ENCODE measurements at places on chromosomes 6 and 20.

- peak; percentile 43 for DNase-seq
Observed at GRCh38 chr6:122717350-122717749, 62.2 kb upstream of the FABP7 start.

DNA sequence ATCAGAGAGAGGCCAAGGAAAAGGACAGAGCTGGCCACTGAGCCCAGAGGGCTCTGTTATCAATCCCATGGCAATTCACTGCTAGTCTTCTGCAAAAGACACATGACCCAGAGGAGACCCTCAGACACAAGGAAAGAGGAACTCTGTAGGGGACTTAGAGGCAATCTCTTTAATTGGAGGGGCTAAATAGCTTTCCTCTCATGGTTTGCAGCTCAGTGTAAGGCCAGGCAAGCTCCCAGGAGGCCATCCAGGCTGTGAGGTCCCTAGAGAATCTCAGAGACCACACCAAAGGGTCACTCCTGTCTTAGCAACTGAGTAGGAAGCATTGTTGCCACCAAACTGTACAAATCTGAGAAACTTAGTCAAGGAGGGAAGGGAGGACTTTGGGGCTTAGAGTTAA lies 10.0 kb upstream of the HLA-DOA start:
- no peak for DNase-seq

- no peak for DNase-seq
Observed at GRCh38 chr20:17752459-17752858, 52.7 kb downstream of the BANF2 start.

DNA sequence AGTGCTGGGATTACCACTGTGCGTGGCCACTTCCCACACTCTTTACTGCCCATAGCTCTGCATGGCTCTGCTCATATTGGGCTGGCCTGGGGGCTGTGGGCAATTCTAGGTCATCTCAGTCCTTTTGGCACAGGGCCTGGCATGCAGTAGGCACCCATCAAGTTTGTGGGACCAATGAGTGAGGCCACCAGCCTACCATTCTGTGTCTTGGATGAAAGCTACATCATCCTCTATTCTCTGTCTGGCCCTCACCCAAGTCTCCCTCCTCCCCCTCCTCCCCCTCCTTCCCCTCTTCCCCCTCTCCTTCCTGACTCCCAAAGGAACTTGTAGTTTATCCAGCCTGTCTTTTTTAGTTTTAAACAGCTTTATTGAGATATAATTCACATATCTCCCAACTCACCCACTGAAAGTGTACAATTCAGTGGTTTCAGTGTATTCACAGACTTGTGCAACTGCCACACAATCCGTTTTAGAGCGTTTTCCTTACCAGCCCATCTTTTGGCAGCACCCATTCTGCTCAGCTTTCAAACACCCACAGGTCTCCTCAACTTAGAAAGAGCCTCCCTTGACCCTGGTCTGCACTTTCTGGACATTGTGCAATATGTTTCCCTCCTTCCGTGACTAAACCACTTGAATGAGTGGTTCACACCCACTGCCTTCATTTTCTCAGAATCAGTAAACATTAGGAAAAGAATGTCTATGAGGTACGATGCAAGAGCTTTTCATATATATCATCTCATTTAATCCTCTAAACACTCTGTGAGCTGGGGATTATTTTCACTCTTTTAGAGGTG lies 21.5 kb upstream of the MRPS18A start:
- peak; percentile 87 for DNase-seq

- DNase-seq: no peak
Observed at GRCh38 chr20:37735541-37735940, 41.7 kb downstream of the CTNNBL1 start.

DNA sequence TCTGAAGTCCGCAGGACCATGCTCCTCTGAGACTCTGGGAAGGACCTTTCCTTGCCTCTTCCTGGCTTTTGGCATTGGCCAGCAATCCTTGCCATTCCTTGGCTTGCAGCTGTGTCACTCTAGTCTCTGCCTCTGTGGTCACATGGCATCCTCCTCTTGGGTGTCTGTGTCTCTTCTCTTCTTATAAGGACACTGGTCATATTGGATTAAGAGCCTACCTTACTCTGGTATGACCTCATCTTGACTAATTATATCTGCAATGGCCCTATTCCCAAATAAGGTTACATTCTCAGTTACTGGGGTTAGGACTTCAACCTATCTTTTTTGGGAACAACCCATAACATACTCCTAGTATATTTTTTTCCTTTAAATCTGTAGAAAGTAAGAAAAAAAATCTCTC lies 49.9 kb upstream of the GTSF1L start:
- DNase-seq: no peak

DNA sequence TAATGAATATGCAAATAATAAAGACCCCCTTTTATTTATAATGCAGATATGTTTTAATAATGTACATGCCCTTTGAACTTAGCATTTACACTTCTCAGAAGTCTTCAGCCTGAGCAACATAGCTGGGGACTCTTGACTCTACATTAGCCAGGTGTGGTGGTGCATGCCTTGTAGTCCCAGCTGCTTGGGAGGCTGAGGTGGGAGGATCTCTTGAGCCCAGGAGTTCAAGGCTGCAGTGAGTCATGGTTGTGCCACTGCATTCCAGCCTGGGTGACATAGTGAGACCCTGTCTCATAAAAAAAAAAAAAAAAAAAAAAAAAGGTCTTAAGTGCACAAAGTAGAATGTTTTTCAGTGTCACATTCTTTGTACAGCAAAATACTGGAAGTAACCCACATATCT lies 17.3 kb upstream of the MAPK13 start:
- no peak for DNase-seq

GRCh38 chr6:119241111-119241465 lies 108.5 kb downstream of the MAN1A1 start:
- DNase-seq: no peak

DNA sequence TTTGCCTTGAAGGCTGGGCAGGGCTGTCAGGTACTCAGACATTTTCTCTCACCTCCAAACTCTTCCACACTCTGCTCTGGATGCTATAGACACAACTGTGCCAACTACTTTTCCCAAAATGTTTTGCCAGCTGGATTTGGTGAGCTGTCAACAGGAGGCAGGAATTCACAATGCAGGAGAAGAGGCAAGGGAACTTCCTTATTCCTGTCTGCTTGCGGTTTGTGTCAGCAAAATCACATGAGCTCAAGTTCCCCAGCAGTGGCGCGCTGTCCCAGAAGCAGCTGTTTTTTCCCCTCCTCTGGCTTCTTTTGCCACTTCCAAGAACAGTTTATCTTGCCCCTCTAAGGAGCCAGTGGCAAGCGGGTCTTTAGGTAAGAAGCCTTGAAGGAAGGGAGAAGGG lies 608.2 kb downstream of the PRKN start:
- DNase-seq: peak; percentile 70

GRCh38 chr6:139641376-139641775 lies 266.9 kb upstream of the CITED2 start:
- DNase-seq: no peak

DNA sequence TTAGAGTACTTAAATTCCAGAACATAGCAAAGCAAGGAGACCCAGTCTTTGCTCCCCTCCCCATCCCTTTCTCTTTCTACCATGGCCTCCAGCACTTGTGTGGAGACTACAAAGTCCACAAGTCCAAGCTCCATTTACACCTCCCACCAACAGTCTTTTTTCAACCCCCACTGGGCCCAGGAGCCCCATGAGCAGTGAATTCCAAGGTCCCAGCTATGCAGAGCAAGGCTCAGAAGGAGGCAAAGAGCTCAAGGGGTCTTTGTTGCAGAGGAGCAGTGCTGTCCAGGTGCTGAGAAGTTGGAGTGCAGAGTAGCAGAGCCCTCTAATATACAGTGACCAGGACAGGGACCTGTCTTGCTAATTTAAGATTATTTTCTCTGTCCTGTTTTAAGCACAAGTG lies 9.0 kb downstream of the PAK5 start:
- DNase-seq: no peak

DNA sequence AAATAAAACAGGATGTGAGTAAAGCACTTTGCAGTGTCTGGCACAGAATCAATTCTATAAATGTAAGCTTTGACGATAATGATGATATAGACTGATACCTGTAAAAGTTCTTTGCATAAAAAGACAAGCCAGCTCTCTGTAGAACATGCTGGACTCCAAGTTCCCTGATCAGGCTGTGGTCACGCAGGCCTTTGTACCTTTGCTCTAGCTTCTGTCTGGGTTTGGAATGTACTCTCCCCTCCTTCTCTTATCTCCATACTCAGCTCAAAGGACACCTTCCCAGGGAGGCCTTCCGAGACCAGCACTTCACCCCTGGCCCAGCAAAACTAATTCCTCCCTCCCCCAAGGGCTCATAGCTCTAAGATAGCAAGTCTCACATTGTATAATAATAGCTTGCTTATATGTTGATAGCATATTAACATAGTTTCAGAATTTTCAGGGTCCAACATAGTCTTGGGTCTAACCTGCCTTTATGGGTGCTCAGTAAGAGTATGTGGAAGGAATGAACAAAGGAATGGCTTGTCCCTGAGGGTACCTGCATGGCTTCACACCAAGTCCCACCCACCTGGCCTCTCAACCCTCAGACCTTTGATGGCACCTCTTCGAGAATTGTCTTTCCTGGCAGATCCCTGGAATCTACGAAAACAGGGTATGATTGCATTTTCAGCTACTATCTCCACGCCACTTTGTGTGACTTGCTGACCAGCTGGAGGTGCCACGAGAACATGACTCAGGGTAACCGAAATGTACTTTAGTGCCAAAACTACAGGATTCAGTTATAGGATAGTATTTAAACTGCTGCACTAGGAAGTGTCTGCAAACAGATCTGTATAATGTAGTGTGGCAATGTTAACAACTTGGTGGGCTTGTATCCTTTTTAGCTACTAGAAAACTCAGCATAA lies 41.7 kb upstream of the PIM1 start:
- no peak for DNase-seq

DNA sequence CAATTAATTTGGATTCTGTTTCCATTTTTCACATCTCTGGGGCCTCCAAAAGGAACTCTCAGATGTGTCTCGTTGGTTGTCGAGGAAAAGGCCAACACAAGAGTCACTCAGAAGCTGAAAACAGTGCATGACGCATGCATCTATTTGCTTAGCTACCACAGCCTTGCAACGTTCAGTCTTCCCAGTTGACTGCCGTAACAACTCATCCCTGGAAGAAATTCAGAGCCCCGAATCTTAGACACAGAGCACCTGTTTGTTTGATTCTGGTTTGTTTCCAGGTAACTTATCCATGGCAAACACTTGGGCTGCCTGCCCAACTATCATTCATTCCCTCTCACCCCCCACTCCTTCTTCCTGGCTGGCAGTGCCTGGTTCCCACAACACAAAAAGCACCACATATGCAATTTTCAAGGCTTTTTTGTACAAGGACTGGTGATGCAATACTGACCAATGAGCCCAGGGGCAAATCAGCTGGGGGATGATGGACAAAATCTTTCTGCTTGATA lies 60.5 kb downstream of the ZMYND8 start:
- DNase-seq: no peak

DNA sequence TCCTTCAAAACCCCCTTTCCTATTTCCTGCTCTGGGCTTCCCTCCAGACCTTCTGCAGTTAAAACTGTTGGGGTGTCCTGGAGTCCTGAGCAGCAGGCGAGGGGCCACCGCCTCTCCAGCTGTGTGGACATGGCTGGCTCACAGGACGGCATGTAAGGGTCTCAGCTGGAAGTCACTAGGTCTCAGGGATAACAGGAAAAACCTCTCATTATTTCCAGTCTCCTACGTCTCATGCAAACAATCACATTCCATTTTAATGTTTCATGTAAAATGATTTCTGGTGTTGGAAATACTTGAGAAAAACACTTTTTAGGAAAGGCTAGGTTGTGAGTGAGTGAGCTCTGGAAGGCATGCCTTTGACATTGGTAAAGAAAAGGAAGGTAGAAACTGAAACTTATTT lies 158.7 kb downstream of the SCML4 start:
- no peak for DNase-seq

GRCh38 chr6:706146-706545 lies 13.2 kb upstream of the EXOC2 start:
- DNase-seq: no peak
